ENCODE measurements at places on chromosomes 12 and 14. TPM values are rescaled to one million over a fixed set of nuclear protein-coding genes. Genes with fewer than 3 reads are reported as not detected.

Gene PTPRB
- 26.1 TPM for total RNA-seq

DNA sequence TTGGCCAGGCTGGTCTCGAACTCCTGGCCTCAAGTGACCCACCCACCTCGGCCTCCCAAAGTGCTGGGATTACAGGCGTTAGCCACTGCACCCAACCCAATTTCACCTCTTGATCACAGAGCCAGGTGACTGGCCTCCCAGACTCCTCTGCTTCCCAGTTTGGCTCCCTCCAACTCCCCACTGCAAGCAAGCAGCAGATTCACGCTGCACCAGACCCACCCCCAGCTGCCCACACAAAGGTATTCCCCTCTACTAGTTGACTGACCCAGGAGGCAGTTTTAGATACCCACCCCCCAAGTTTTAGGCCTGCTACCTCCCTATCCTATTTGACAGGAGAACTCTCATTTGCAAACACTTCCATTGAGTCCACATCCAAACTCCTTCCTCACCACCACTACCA is 5.2 kb downstream of the RARG start:
- peaks cover 50% of the 10 kb centered on the region for H3K4me1 ChIP-seq
- DNase-seq: no peak
- no peak overlapping the region for H3K27ac ChIP-seq

- H3K27me3 ChIP-seq: no peaks in the 10 kb centered on the region
- H3K4me3 ChIP-seq: no peak overlapping the region
- no peak overlapping the region for H3K27ac ChIP-seq
- no peak for DNase-seq
- H3K36me3 ChIP-seq: no peaks in the 10 kb centered on the region
Observed at GRCh38 chr14:74697543-74697942, 15.3 kb downstream of the AREL1 start.

Gene IL22
- total RNA-seq: not detected

Gene KRT6A
- 7.4 TPM for total RNA-seq

Gene CAPZA3
- total RNA-seq: not detected

Gene LRP1-AS
- total RNA-seq: not detected

Gene C12orf50
- not detected for total RNA-seq

DNA sequence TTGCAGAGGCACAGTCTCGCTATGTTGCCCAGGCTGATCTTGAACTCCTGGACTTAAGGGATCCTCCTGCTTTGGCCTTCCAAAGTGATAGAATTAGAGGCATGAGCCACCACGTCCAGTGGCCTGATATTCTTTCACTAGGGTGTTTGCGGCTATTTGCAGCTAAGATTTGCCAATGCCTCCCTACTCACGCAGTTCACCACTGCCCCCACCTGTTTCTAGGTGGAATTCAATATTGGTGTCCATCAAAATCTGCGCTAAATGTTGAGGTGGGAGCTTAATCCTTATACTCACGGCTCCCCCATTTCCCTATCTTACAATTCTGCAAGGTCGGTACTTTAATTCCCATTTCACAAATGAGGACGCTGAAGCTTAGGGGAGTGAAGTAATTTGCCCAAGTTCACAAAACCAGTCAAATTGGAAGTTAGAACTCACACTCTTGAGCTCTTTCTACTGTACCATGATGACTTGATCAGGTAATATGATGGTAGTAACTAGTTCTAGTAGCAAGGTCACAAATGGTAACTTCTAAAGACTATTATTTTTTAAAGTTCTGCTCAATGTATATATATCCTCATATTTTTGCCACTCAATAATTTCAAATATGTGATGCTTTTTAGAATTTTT is 22.1 kb upstream of the LRRC9 start:
- H3K4me1 ChIP-seq: no peaks in the 10 kb centered on the region
- no peak overlapping the region for H3K4me3 ChIP-seq
- H3K27ac ChIP-seq: no peak overlapping the region
- DNase-seq: no peak
- no peaks in the 10 kb centered on the region for H3K36me3 ChIP-seq
- no peaks in the 10 kb centered on the region for H3K27me3 ChIP-seq

Gene PAX9
- total RNA-seq: not detected

GRCh38 chr12:127781336-127781735 is 485.6 kb upstream of the TMEM132C start:
- H3K4me3 ChIP-seq: no peak overlapping the region
- H3K27me3 ChIP-seq: no peaks in the 10 kb centered on the region
- DNase-seq: no peak
- no peaks in the 10 kb centered on the region for H3K36me3 ChIP-seq
- no peaks in the 10 kb centered on the region for H3K4me1 ChIP-seq
- H3K27ac ChIP-seq: no peak overlapping the region

Gene BDKRB2
- total RNA-seq: 2.9 TPM

Gene POTEM
- not detected for total RNA-seq

Gene EML1
- total RNA-seq: 30.2 TPM

DNA sequence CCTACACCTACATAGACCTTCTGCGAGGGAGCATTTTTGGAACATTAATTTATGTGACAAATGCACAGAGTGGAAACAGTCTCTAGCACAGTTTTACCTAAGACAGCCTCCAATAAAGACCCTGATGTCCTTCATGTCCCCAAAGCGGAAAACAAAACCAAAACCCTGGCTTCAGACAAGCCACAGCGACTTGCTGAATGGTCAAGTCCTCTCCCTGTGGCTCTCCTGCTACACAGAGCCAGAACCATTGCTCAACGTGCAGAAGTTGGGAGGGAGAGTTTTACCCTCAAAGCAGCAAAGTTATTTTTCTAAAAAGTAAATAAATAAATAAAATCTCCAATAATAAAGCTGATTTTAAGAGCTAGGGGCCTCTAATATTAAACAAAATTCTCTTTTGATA is 135.0 kb upstream of the TMEM132C start:
- no peaks in the 10 kb centered on the region for H3K36me3 ChIP-seq
- no peak for DNase-seq
- H3K4me1 ChIP-seq: no peaks in the 10 kb centered on the region

DNA sequence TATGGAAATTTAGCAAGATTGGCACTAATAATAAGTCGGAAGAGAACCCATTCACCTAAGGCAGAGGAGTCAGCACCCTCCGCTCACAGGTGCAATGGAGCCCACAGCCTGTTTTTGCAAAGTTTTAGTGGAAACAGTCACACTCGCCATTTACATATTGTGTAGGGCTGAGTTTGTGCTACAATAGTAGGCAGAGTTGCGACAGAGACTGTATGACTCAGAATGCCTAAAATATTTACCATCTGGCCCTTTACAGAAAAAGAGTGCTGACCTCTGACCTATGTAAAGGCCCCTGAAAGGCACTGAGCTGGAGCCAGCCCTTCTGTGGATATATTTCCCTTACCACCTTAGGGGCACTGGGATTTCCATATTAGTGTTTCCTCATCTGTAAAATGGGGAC is 79.0 kb downstream of the PRIMA1 start:
- H3K36me3 ChIP-seq: no peaks in the 10 kb centered on the region
- no peak for DNase-seq
- H3K4me3 ChIP-seq: no peak overlapping the region
- no peaks in the 10 kb centered on the region for H3K27me3 ChIP-seq
- no peak overlapping the region for H3K27ac ChIP-seq

DNA sequence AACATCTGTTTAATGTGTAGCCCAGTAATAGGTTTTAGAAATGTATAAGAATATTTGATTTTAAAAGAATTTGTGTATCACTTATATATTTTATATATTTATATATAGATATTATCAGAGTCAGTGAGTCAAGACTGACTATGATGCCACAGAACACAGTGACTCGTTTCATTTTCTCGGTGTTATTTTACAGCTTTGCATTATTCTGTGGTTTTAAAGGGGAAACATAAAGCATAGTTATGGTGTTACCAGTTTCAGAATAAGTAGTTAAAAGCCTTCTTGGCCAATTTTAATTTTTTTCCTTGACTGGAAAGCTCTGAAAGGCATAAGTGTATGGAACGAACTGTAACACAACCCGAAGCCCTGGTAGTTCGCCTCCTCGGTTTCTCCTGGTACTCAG is 91.0 kb downstream of the GRIP1 start:
- DNase-seq: no peak
- H3K27me3 ChIP-seq: no peaks in the 10 kb centered on the region
- H3K4me3 ChIP-seq: no peak overlapping the region
- H3K27ac ChIP-seq: no peak overlapping the region
- H3K36me3 ChIP-seq: no peaks in the 10 kb centered on the region

GRCh38 chr12:42235426-42235825 is 2.6 kb downstream of the YAF2 start:
- H3K27ac ChIP-seq: peak overlapping the region; percentile 92
- H3K4me3 ChIP-seq: peak overlapping the region; percentile 70
- no peaks in the 10 kb centered on the region for H3K36me3 ChIP-seq
- DNase-seq: no peak
- peaks cover 49% of the 10 kb centered on the region for H3K4me1 ChIP-seq
- no peaks in the 10 kb centered on the region for H3K27me3 ChIP-seq

Gene TAMALIN
- total RNA-seq: 17.6 TPM

Gene FGF23
- total RNA-seq: not detected

DNA sequence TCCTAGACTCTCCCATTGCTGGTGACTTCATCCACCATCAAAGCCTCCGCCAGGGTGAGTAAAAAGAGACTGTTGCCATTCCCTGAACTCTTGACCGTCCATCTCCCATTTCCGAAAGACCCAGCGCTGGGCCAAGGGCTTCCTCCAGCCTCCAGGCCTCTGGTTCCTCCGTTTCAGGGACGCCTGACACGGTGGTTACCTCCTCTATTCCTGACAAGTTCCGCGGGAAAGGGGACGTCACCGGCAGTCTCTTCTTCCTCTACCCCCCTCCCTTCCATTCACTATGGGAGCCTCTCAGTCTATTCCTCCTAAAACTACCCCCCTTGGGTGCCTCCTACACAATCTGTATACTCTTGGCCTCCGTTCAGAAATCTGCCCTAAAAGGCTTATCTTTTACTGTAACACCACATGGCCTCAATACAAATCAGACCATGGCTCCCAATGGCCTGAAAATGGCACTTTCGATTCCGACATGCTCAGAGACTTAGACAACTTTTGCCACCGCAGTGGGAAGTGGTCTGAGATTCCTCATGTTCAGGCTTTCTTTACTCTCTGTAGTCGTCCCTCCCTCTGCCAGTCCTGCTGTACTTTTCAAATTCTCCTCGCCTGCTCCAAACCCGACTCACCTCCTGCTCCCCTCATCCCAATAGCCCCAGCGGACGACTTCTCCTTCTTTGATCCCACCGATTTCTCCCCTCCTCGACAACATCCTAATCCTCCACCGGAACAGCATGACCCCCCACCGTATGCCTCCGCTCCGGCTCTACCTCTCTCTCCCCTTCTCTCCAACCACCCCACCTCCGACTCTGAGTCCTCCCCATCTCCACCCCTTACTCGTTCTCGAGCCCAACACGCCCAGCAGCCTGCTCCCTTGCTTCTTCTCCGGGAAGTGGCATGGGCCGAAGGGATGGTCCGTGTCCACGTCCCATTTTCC is 70.4 kb downstream of the MOK start:
- peaks cover 13% of the 10 kb centered on the region for H3K36me3 ChIP-seq
- peak overlapping the region; percentile 18 for H3K27ac ChIP-seq
- DNase-seq: no peak
- peaks cover 6% of the 10 kb centered on the region for H3K4me1 ChIP-seq

Gene AKAP3
- 7.1 TPM for total RNA-seq

DNA sequence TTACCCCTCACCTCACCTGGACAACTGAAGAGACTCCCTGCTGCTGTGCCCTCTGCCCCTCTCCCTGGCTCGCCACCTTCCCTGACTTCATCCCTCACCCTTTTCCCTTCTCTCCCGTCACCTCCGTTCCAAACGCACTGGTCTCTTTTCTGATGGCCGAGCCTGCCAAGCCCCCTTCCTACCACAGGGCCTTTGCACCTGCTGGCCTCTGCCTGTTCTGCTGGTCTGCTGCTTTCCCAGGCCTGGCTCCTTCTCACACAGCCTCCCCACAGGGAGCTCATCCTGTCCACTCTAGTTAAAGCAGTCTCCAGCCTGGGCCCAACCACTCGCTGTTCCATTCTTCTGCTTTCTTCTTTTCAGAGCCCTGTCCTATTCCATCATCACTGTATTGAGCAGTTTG is 34.6 kb downstream of the RBM19 start:
- H3K4me1 ChIP-seq: peaks cover 4% of the 10 kb centered on the region
- H3K4me3 ChIP-seq: no peak overlapping the region
- no peak for DNase-seq
- no peak overlapping the region for H3K27ac ChIP-seq

Gene P2RX2
- not detected for total RNA-seq

Gene ARMH4
- 16.3 TPM for total RNA-seq

GRCh38 chr14:86779416-86779815 is 1213.6 kb downstream of the GALC start:
- no peak overlapping the region for H3K27ac ChIP-seq
- no peak for DNase-seq
- no peak overlapping the region for H3K4me3 ChIP-seq
- H3K4me1 ChIP-seq: no peaks in the 10 kb centered on the region
- H3K27me3 ChIP-seq: no peaks in the 10 kb centered on the region

Gene KRT6C
- not detected for total RNA-seq

DNA sequence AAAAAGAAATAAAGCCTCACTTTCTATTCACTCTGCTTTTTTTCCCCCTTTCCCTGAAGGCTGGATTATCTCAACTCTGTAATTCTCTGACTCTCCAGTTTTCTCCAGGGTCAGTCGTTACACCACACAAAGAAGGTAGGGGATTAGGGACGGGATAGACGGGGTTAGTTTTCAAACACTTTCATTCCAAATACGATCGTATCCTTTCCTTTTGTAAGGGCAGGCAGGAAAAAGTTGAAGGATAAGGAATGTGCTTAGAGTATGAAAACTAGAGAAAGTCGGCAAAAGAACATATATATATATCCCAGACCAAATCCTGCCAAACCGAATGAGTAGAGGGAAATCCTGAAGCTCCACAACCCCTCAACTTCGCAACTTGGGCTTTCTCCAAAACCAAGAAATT is 581 bp upstream of the ESYT1 start:
- peaks cover 46% of the 10 kb centered on the region for H3K4me1 ChIP-seq
- DNase-seq: no peak
- H3K27me3 ChIP-seq: no peaks in the 10 kb centered on the region
- H3K27ac ChIP-seq: peak overlapping the region; percentile 87
- peaks cover 13% of the 10 kb centered on the region for H3K36me3 ChIP-seq

GRCh38 chr12:91367234-91367849 is 184.7 kb upstream of the DCN start:
- H3K27ac ChIP-seq: no peak overlapping the region
- H3K4me1 ChIP-seq: no peaks in the 10 kb centered on the region
- no peaks in the 10 kb centered on the region for H3K36me3 ChIP-seq
- no peaks in the 10 kb centered on the region for H3K27me3 ChIP-seq

Gene RAD51AP1
- 0.86 TPM for total RNA-seq

DNA sequence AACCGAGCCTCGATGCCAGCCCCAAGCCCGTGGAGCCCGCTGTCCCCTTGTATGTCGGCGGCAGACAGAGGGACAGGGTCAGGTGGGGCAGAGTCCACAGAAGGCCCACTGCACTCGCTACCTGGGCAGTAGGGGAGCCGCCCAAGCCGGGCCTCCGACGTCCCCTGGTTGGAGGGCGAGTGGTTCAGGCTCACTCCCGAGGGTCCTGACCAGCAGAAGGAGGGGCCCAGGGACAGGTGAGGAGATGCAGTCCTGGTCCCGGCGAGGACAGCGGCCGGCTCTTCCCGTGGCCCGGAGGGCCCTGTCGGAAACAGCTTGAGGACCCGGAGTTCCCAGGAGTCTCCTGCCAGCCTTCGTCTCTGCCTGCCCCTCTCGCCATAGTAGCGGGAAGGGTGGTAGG is 216.7 kb upstream of the SFSWAP start:
- H3K36me3 ChIP-seq: no peaks in the 10 kb centered on the region
- DNase-seq: no peak

Gene MAP1LC3B2
- 1.4 TPM for total RNA-seq

Gene TAS2R43
- total RNA-seq: 0.35 TPM

Gene CLEC4D
- total RNA-seq: not detected
